GM04504 (cell line): ENCODE measurements at places on chromosomes 16 and 17.

- no peak for DNase-seq
Observed at GRCh38 chr16:81239367-81240121, 1.1 kb downstream of the BCO1 start.

DNA sequence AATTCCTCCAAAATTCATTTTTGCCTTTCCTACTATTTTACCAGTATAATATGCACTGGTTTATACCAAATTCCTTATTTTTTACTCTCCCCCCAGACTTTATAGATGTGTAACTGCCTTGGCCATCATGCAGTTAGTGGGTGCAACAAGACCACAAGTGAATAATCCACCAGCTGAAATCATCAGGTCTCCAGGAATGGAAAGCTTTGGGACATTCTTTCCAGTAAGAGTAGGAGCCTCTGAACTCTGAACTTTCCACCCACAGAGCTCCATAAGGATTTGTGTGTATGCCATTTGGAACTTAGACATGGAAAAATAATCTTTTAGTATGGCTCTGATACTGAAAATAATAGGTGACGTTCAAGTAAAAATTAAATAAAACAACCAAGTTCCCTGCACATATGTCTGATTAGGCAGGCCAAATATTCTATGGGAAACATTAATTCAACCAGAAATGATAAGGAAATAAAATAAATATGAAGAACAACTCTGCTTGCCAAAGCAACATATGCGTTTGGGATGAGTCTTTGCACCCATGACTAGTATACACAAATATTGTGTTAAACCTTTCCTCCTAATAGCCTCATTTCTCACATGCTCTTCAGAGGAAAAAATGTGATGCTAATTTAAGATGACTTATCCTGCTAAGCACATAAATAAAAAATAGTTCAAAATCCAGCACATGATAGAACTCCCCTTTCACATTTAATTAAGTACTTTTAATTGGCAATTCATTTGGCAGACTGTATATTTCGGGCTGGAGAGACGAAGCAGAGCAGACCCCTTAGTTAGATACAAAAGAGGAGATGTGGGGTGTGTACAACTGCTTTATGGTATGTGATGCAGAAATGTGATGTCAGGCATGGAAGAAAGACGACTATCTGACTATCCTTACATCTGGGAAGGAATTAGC lies 11.6 kb upstream of the LYRM9 start:
- DNase-seq: no peak

DNA sequence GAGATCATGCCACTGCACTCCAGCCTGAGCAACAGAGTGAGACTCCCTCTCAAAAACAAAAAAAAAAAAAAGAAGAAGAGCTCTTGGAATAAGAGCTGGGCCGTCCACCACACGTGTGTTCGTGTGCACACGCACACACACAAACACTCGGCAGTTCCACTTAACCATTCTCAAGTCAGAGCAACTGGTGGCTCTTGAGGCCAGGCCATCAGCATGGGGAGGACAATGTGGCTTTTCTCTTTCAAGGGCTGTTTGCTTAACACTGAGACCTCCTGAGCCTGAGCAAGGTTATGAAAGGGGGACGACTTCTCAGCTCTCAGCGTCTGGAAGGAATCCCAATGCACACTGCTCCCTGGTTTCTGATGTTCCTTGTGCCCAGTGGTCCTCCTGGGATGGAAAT lies 444.9 kb downstream of the SOX9 start:
- no peak for DNase-seq

DNA sequence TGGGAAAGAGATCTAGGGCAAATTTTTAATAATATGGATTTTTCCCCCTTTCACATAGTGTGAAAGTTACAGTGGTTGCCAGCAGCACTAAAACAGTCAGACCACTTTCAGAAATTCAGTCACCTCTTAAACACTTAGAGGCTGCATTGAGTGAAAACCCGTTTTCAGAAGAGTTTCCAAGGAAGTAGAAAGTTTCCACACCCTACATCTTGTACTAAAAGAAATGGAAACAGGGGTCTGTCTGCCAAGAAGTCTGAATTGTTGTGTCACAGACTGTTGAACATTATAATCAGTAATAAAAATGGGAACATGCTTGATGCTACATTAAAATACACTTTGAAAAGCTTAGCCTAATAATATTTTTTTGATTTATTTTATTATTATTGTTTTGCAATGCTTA lies 278.9 kb upstream of the KCNJ16 start:
- DNase-seq: no peak

- DNase-seq: no peak
Observed at GRCh38 chr17:17612085-17613022, 20.8 kb upstream of the PEMT start.

DNA sequence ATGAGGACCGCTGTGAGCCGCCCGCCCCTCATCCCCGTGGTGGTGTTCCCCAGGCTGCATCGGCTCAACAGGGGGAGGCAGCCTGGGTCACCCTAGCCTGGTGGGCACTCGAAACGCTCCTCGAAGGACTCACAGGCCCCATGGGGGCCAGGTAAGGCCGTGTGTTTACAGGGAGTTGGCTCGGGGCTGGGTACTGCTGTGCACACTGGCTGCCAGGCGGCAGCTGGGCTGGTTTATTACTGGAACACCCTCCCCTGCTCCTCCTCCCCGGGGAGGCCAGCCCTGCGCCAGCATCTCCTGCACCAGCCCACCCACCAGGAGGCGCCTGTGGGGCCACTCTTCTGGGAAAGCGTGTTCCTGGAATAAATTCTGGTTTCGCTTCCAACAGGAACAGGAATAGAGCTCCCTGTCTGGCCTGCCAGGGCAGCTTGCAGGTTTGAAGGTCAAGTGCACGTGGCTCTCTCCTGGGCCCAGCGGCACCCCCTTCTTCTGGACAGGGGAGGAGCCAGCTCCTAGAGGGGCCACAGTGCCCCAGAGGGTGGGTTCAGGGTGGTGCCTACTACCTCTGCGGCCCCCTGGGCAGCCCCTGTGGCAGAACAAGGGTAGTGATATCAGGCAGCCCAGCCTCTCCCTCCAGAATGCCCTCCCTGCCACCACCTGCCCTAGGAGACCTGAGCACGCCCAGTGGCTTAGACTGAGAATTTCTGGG lies 11.3 kb downstream of the MCRIP1 start:
- peak; percentile 38 for DNase-seq

DNA sequence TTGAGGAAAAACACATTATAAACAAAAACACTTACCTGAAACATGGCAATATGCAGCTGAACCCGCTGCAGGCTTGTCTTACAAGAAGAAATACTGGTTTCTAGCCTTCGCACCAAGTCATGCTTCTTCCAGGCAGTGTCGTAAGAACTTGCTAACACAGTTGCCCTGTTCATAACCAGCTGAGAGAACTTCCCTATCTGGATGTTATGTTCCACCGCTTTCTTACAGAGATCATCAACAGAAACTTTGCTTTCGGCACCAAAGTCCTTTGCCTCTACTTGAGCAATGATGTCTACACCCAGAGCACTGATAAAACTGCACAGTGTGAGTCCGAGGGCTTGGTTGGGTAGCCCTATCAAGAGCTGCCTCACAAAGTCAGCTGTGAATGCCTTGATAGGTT lies 27.9 kb upstream of the ARL6IP1 start:
- no peak for DNase-seq

DNA sequence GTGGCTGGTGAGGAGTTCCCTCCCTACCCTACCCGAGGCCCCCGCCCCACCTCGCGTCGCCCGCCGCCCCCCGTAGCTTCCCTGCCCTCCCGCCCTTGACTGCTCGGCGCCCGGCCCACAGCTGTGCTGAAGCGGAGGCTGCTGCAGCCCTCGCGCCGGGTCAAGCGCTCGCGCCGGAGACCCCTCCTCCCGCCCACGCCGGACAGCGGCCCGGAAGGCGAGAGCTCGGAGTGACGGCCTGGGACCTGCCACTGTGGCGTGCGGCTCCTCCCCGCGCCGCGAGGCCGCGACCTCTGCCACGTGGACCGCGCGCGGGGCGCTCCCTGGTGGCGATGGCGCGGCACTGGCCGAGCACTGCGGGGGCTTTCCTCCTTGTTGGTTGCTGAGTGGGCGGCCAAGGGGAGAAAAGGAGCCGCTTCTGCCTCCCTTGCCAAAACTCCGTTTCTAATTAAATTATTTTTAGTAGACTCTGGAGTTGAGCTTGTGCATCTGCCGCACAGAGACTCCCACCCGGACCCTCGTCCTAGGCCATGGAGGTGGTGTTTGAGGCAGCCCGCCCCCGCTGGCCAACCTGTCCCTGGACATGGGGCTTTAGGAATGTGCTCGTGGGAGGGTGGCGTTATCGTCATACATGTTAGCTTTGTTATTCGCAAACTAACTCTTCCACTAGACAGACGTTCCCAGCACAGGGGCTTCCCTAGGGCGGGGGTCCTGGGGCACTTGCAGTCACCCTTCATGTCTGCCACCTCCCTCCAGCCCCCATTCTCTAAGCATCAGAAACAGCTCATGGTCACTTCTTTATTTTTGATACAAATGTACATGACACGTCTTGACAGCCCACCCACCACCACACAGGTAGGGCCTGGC lies 4.4 kb downstream of the TP53I13 start:
- no peak for DNase-seq

DNA sequence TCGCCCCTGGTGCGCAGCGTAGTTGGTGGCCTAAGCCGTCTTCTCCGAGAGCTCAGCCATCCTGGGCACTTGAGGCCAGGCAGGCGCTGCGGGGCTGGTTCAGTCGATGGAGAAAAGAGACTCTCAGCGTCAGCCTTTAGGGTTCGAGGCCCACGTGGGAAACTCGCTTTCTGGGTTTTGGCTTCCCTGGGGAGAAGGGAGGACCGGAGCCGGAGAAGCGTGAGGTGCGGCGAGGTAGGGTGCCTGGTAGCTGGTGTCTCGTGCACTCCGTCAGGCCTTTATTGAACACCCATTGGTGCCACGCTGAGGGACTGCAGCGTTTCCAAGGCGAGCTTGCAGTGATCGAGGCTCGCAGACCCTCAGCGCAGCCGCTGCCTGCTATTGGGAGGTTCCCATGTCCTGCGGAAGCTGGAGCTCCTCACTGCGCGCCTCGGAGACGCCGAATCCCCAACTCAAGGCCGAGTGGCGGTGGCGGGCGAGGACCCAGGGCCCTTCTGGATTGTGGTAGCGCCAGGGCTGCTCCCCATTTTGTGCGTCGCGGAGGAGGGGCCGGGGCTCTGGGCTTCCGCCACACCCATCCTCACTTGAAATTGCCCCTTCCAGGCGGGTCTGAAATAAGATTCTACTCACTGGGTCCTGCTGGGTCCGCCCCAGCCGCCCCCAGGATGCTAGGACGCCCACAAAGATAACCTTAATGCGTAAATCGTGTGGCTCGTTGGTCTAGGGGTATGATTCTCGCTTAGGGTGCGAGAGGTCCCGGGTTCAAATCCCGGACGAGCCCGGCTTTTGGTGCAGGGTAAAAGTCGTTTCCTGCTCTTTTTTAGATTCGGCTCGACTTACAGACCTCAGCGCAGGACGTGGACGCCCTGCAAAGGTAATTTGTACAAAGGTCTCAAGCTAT lies 1.2 kb downstream of the OR1F1 start:
- no peak for DNase-seq

- no peak for DNase-seq
Observed at GRCh38 chr17:39706921-39707337, 7.1 kb downstream of the ERBB2 start.

DNA sequence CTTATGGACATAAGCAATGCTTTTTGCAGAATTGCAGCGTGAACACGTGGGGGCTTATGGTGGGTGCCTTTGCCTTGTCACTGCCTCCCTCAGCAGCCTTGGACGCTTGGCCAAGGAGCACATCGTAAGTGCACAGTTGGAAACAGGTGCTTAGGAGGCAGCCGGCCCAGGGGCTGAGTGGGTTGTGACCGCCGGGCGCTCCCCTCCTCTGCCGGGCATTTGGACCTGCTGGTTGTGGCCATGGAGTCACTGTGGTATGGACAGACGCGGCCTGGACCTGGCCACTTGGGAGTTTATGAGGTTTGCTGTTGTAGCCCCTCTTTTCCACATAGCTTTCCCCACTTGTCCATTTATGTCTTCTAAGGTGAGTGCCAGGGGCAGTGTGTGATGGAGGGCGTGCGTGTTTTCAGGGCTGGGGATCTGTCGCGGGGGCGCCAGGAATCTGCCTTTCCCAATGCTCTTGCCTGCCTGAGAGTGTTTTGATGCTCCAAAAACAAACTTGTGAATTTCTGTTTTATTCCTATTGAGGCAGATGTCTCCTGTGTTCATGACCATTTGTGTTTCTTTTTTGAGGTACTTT lies 49.2 kb downstream of the PDPK1 start:
- no peak for DNase-seq

- no peak for DNase-seq
Observed at GRCh38 chr16:2971134-2971984, 2.2 kb downstream of the PAQR4 start.

- DNase-seq: no peak
Observed at GRCh38 chr17:46979147-46979863, at the start of gene RPRML. RPRML (minus strand) TSS chr17:46979253; CDS start chr17:46979007, 246 bp downstream.

GRCh38 chr16:59459806-59460205 lies 725.7 kb upstream of the GOT2 start:
- DNase-seq: no peak

DNA sequence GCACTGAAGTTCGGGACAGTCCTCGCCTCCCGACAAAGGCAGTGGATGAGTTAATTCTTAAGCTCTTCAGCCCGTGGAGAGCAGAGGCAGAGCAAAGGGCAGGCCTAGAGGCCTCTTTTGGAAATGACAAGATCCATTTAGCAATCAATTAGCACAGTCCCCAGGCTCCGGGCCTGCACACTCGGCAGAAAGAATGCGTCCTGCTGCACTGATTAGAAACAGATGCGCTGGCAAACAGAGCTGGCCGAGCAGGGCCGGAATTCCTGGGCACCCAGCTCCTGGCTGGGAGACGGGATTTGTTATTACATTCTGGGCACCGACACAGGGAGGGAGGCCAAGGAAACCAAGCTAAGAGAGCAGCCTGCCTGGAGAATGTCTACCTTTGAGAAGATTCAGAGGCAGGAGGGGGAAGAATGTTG lies 162.9 kb downstream of the COPRS start:
- peak; percentile 96 for DNase-seq

DNA sequence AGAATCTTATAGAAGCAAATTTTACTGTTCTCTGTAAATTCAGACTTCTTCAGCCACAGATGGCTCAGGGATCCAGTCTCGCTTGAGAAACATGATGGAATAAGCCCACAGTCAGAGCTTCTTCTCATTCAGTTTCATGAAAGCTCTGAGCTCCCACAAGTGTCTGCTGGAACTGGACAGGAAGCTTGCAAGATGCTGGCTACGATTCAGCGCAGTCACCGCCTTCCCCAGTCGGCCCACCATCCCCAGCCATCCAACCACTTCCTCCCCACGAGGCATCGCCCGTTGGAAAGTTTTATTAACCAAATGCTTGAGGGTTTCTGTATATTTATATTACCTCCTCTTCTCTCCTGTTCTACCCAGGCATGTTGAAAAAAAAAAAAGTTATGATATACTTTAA lies 171.7 kb downstream of the ZFHX3 start:
- peak; percentile 50 for DNase-seq

GRCh38 chr16:57409065-57409464 lies 4.5 kb downstream of the CCL17 start:
- no peak for DNase-seq

GRCh38 chr17:74864866-74865395 lies 5.2 kb upstream of the GRIN2C start:
- DNase-seq: peak; percentile 25
